ENCODE measurements at places on chromosomes 5 and 9.

DNA sequence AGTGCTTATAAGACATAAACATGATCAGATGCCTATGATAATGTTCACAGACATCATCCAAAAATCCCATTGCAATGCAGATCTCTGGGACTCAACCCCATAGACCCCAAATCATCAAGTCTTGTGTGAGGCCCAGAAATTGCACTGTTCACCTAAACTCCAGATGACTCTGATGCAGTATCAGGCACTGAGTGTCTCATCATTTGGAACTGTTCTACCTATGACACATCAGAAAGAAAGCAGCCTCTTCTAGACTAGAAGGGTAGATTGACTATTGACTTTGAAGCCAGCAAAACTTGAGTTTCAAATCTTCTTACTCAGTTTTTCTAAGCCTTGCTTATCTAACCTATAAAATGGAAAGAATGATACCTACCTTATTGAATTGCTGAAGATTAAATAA, 58.7 kb upstream of the PAPPA start:
- DNase-seq, result no peak

DNA sequence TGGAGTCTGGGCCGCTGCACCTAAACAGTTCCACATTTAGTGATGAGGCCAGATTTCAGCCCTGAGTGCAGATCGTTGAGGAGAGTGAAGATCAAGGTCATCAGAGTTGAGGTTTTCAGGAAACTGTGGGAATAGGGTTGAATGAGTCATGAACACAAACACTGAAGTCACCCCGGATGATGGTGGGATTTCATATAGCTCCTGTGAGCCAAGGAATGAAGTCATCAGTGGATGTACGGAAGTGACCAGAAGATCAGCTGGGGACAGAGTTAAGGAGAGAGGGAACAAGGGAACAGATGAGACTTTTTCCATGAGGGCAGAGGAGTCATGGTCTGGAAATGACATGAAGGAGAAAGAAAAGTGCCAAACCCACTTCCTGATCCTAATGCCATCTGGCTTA, 36.5 kb downstream of the PALM2AKAP2 start:
- no peak for DNase-seq

DNA sequence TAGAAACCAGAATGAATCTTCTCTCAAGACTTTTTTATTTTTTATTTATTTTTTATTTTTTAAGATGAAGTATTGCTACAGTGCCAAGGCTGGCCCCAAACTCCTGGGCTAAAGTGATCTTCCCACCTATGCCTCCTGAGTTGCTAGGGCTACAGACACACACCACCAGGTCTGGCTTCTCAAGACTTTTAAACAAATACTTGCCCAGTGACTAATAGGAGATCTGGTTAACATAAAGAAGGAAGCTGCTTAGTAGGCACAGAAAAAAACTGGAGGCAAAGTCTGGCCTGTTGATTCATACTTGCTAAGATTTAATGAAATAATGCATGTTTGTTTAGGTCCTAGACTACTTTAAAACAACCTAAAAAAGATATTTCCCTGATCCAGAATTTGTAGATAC, 43.8 kb downstream of the SLC38A9 start:
- DNase-seq, result no peak

DNA sequence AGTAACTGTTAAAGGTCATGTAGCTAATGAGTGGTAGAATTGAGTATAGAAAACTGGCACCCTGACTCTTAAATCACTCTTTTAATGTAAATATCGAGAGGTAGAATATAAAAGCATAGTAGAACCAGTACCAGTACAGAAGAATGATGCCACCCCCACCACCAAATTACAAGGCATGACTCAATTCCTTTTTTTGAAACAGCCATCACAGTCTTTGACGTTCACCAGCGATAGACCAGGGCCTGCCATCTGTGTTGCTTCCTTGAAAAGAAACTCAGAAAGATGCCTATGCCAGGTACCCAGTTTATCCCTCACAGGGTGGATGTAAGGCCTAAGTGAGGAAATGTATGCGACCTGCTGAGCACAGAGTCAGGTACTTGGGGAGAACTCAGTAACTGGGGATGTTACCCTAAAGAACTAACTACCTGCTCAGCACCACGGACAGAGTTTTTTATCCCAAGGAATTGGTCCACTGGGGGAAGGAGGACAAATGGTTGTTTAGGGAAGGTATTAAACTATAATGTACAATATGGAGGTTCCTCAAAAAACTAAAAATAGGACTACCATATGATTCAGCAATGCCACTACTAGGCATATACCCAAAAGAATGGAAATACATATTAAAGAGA, 116.5 kb downstream of the BRINP1 start:
- no peak for DNase-seq

- peak; percentile 45 for DNase-seq
Measured at GRCh38 chr5:12292610-12293204, 388.5 kb upstream of the CTNND2 start.

DNA sequence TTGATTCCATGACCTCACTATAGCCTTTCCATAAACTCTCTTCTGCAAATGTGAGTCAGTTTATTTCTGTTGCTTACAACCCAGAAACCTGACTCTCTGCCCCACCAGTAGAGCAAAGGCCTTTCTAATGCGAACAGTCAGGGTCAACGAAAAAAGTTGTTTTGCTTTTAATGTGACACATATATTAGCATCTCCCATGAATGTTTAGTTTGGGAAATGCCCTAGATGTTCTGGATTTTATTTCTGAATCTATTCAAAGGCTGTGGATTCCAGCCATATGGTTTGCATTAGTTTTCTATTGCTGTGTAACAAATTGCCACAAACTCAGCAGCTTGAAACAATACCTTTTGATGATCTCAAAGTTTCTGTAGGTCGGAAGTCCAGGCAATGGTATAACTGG, 193.5 kb downstream of the GNA14 start:
- no peak for DNase-seq

Data from SHP77 treated with DMSO at 0.1 percent for 48 hours (cell line).